ENCODE measurements at places on chromosomes 13 and 19.

DNA sequence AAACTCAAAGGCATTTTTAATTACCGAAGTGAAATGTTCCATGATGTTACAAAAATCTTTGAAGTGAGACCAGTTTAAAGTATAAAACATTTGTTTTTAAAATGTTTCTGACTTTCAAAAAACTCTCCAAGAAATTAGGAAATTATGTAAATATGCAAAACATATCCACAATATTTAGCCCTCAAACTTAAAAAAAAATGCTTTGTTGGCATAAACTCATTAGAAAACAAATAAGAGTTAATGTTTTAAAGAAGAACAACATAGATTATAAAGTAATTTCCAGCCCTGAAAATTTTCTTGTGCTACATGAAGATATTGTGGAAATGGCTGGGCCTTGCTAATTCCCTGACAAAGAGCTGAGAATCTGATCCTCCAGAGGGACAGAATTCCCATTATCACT lies 199.7 kb upstream of the STARD13 start:
- no peak for DNase-seq

DNA sequence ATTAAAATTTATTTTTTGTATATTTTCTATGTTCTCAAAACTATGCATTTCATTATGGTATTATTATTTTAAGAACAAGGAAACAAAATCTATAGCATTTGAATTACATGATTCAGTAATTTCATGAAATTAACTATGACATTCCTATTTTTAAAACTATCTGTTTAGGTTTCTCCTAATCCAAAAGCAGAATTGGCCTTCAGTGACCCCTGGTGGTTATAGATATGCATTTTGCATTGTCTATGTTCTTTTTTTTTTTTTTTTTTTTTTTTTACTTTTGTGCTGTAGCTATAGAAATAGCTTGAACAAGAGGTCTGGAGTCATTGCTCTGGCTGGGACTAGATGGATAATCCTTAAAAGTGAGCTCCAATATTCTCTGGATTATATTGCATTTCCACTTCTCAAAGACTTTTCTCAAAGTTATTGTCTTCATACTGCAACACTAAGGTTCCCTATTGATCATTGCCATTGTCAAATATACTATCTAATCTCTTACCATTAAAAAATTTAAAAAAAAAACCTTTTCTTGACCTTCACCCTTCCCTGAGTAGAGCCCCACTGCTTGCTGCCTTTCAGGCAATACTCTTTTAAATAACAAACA lies 15.9 kb upstream of the DNAJC3 start:
- peak; percentile 52 for DNase-seq

DNA sequence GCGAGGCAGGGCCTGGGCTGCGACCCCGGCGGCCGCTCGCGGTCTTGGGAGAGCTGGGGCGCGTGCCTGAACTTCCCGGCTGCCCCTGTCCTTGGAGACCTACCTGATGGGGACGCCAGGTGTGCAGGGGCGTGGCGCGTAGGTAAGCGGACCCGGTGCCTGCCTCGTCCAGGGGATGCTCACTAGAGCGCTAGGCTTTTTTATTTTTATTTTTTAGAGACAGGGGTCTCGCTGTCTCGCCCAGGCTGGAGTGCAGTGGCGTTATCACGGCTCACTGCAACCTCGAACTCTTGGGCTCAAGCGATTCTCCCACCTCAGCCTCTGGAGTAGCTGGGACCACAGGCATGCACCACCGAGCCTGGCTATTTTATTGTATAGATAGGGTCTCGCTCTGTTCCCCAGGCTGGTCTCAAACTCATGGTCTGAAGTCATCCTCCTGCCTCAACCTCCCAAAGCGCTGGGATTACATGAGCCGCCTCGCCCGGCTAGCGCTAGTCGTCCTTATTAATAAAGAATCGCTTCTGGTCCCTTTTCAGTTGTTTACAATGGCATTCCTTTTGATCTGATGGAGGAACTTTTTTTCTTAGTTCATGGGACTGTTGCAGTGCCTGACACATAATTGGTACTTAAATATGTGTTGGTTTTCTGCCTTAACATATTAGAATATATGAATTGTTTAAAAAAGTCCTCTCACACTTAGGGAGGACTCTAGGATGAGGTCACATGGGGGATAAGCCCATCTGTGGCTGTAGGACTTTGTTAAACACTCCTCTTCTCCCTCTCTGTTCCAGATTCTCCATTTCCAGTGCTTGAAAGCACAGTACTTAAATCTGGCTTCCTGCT lies 812 bp downstream of the DPY19L3 start:
- DNase-seq = no peak

GRCh38 chr13:113121928-113122471 lies 599 bp upstream of the F10 start:
- DNase-seq = no peak

GRCh38 chr19:843836-844545 lies 3.2 kb downstream of the PRTN3 start:
- DNase-seq = no peak

- no peak for DNase-seq
Observed at GRCh38 chr19:37928527-37929286, 21.7 kb downstream of the SIPA1L3 start.

- no peak for DNase-seq
Observed at GRCh38 chr13:31639443-31640163, 99.7 kb upstream of the RXFP2 start.

GRCh38 chr19:49639401-49640112 lies 386 bp downstream of the RRAS start:
- DNase-seq = no peak
